ENCODE measurements at places on chromosomes 2 and 18.
A peak's percentile ranks its signal among the peaks of the same experiment; 100 is the strongest.

- H3K27me3 ChIP-seq: no peaks in the 10 kb centered on the region
- no peak for DNase-seq
- no peaks in the 10 kb centered on the region for H3K36me3 ChIP-seq
- peaks cover 17% of the 10 kb centered on the region for H3K4me1 ChIP-seq
- H3K27ac ChIP-seq: no peak overlapping the region
Observed at GRCh38 chr2:33144243-33144642, 197.5 kb downstream of the LTBP1 start.

DNA sequence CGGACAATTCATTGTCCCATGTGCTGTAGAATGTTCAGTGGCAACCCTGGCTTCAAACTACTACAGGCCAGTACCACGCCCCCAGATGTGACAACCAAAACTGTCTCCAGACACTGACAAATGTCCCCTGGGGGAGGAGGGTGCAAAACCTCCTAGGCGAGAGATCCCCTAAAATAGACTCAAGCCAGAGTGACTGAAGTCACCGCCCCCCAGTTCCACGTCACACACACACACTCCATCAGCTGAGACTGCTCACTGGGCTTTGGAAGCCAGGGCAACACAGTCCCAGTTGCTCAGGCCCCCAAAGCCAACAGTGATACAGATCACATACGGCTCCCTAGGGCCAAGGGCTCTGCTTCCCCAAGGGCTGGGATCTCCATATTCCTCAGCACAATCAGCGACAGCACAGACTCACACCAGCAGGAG lies 19.1 kb downstream of the HDAC4 start:
- no peaks in the 10 kb centered on the region for H3K36me3 ChIP-seq
- H3K27me3 ChIP-seq: no peaks in the 10 kb centered on the region
- H3K4me1 ChIP-seq: no peaks in the 10 kb centered on the region
- no peak overlapping the region for H3K27ac ChIP-seq
- H3K4me3 ChIP-seq: no peak overlapping the region

DNA sequence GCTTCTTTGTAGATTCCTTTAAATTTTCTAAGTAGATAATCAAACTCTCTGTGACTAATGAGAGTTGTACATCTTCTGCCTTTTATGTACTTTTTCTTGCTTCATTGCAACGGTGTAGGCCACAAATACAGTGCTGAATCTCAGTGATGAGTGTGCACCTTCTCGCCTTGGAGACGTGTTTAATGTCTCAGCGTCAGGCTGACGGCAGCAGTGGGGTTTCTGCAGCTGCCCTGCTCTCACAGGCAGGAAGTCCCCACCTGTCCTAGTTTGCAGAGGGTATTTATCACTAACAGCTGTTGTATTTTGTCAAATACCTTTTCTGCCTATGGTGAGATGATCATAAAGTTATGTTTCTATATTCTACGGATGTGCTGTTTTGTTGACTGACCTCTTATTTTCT lies 13.3 kb downstream of the AGXT start:
- no peak overlapping the region for H3K4me3 ChIP-seq
- H3K27ac ChIP-seq: no peak overlapping the region
- DNase-seq: no peak
- no peaks in the 10 kb centered on the region for H3K4me1 ChIP-seq
- peaks cover 2% of the 10 kb centered on the region for H3K27me3 ChIP-seq
- no peaks in the 10 kb centered on the region for H3K36me3 ChIP-seq

DNA sequence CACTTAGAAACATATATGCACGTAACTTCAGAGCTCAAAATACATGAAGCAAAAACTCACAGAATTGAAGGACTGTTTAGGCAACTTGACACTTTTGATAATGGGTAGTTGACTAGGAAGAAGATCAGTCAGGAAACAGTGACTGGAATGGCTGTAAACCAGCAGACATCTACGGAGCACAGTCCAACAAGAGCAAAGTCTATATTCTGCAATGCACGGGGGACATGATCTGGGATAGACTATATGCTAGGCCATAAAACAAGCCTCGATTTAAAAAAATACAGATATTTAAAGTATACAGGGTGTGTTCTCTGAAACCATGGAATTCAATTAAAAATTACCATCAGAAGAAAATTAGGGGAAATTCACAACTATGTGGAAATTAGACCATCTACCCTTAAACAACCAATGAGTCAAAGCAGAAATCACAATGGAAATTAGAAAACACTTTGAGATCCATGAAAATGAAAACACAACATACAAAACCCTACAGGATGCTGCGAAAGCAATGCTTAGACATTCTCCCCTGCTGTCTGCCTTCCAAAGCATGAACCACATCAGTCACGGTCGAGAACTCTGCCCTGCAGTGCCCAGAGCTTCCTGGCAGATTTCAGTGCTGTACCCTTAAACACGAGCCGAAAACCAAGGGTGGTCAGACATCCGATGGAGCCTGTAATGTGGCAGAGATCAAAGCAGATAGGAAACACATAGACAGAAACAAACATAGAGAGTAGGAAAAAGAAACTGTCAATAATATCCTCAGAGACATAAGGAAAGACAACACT lies 651.9 kb upstream of the HS6ST1 start:
- peaks cover 2% of the 10 kb centered on the region for H3K27me3 ChIP-seq
- no peaks in the 10 kb centered on the region for H3K4me1 ChIP-seq
- no peak for DNase-seq
- no peaks in the 10 kb centered on the region for H3K36me3 ChIP-seq
- H3K27ac ChIP-seq: no peak overlapping the region

- no peaks in the 10 kb centered on the region for H3K36me3 ChIP-seq
- H3K4me3 ChIP-seq: no peak overlapping the region
- DNase-seq: no peak
- no peak overlapping the region for H3K27ac ChIP-seq
- peaks cover 12% of the 10 kb centered on the region for H3K4me1 ChIP-seq
Observed at GRCh38 chr18:59512025-59512755, 153.1 kb upstream of the LMAN1 start.

DNA sequence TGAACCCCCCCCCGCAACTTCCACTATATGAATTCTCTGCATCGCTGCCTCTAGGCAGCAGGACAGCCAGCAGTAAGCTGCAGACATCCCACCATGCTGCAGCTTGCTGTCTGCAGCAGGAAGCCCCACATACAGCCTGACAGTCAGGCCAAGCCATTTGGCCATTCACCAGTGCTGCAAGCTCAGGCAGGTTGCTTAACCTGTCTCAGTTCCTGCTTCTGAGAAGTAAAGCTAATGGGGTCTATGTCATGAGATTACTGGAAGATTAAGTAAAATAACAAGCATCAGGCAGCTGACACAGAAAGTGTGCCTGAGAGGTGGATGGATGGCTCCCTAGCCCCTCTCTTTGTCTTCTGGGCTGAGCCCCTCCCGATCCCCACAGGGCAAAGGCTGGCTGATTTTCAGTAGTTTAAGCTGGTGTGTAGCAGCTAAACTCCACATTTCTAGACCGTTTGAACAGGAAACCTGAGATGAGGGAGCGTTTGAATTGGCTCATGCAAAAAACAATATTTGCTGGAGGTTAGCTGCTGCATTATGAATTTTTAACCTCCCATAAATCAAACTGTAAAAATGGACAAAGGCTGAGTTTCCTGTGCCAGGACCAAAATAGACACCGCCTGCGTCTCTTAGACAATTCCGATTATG lies 193.8 kb upstream of the ARL4C start:
- H3K27ac ChIP-seq: no peak overlapping the region
- peaks cover 19% of the 10 kb centered on the region for H3K4me1 ChIP-seq
- H3K36me3 ChIP-seq: no peaks in the 10 kb centered on the region

GRCh38 chr2:35822716-35823115 lies 532.9 kb upstream of the CRIM1 start:
- DNase-seq: no peak
- no peak overlapping the region for H3K27ac ChIP-seq
- no peaks in the 10 kb centered on the region for H3K4me1 ChIP-seq
- no peak overlapping the region for H3K4me3 ChIP-seq
- H3K27me3 ChIP-seq: no peaks in the 10 kb centered on the region
- H3K36me3 ChIP-seq: no peaks in the 10 kb centered on the region

GRCh38 chr2:232340171-232340935 lies 38.2 kb upstream of the ALPP start:
- DNase-seq: no peak
- no peak overlapping the region for H3K27ac ChIP-seq
- no peak overlapping the region for H3K4me3 ChIP-seq
- H3K36me3 ChIP-seq: no peaks in the 10 kb centered on the region

DNA sequence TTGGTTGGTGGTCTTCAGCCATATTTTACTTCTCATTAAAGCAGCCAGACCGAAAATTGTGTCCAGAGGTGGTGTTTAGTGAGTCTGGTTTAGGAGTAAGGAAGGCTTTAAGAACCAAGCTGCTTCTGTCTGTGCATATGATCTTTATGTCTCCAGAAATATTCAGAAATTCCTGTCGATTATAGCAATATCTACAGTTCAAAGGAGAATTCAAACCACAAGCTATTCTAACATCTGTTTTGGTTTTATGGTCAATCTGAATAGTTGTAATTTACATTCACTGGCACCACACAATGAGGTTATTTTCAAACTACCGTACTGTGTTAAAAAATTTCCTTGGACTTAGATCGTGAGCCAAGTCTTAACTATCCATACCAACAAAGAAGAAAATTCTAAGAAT lies 11.3 kb downstream of the UPP2 start:
- no peak for DNase-seq
- no peak overlapping the region for H3K27ac ChIP-seq
- no peaks in the 10 kb centered on the region for H3K27me3 ChIP-seq
- H3K4me3 ChIP-seq: no peak overlapping the region
- H3K36me3 ChIP-seq: no peaks in the 10 kb centered on the region
- H3K4me1 ChIP-seq: peaks cover 2% of the 10 kb centered on the region

- H3K4me1 ChIP-seq: no peaks in the 10 kb centered on the region
- H3K27me3 ChIP-seq: no peaks in the 10 kb centered on the region
- no peak for DNase-seq
- H3K27ac ChIP-seq: no peak overlapping the region
Observed at GRCh38 chr2:214019229-214019972, 391.5 kb upstream of the VWC2L start.

DNA sequence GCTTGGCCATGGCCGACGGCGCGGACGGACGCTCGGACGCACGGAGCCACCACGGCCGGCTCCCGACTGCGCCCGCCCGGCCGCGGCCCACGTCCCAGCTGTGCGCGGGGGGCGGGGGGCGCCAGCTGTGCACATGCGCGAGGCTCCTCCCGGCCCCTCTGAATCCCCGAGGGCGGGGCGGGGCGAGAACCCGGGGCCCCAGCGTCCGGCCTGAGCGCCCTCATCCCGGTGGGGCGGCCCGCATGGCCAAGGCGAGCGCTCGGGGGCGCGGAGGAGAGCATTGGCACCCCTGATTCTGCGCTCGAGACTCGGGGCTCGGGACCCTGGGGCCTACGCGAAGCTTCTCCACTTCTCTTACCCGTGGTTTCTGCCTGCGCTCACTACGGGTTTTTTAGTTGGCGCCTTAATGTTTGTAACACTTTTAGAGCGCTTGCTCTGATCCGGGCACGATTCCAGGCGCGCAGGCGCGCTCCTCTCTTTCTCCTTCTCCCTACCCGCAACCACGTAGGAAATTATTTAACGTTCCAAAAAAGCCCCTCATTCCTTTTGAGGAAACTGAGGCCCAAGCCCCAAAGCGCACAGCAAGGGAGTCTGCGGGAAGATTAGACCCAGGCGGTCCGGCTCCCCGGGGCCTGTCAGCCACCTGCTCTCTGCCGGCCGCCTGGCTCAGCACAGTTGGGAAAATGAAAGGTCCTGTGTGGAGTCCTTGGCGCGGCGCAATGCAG lies at the start of gene PXDN:
TSS of gene PXDN (minus strand) at position 70 of the 725 bp plus-strand sequence. CDS start at position 10, 60 bp downstream.
- H3K4me3 ChIP-seq: peak within 1 kb of the TSS; percentile 70
- H3K4me1 ChIP-seq: peaks cover 37% of the 10 kb centered on the region
- peak within 1 kb of the TSS; percentile 81 for H3K27ac ChIP-seq
- no peaks in the 10 kb centered on the region for H3K36me3 ChIP-seq
- peak; percentile 86 for DNase-seq
- peaks cover 4% of the 10 kb centered on the region for H3K27me3 ChIP-seq

DNA sequence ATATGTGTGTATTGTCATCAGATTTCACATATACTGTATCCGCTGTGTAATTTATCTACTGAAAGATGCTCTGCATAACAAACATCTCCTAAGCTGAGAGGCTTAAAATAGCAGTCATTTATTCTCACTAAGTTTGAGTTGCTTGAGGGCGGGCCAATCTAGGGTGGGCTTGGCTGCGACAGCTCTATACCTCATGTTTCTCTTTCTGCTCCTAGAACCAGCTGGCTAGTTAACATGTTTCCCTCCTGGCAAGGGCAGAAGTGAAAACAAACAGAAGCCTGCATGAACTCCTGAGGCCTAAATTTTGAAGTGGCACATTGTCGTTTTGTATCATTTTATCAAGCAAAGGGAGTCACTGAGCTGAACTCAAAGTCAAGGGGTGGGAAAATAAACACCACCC lies 585.0 kb upstream of the VRK2 start:
- H3K4me3 ChIP-seq: no peak overlapping the region
- no peak overlapping the region for H3K27ac ChIP-seq
- no peaks in the 10 kb centered on the region for H3K27me3 ChIP-seq
- H3K4me1 ChIP-seq: no peaks in the 10 kb centered on the region
- H3K36me3 ChIP-seq: no peaks in the 10 kb centered on the region

DNA sequence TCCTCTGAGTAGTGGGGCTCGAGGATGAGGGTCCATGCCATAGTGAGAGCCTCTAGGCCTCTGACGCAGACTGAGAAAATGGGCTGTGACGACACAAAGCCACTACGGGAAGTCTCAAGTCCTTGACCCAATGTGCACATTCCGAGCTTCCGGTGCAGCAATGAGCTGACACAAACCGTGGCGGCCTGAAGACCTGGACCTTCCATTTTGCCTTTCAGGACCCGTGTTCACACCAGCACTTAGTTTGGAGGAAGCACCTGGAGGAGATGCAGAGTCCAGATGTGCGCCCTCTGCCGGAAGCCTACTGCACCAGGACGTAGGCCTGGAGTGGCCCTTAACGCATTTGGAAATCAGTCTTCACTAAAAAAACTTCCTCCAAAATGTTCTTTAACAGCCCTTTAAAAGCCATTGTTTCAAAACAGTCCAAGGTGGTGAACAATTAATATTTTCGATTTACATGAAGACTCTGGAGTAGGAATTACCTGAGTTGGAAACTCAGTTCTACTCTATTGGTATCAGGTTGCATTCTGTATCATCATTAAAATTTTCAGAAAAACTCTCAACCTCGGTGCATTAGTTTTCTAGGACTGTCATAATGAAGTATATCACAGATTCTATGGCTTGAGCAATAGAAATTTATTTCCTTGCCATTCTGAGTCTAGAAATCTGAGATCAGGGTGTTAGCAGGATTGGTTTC lies 33.9 kb downstream of the BMP10 start:
- peak; percentile 68 for DNase-seq
- H3K4me3 ChIP-seq: no peak overlapping the region
- H3K4me1 ChIP-seq: no peaks in the 10 kb centered on the region
- no peaks in the 10 kb centered on the region for H3K36me3 ChIP-seq
- peak overlapping the region; percentile 48 for H3K27ac ChIP-seq

GRCh38 chr2:236370847-236371409 lies 106.7 kb upstream of the ASB18 start:
- no peak for DNase-seq
- H3K4me1 ChIP-seq: peaks cover 2% of the 10 kb centered on the region
- H3K4me3 ChIP-seq: no peak overlapping the region
- H3K36me3 ChIP-seq: no peaks in the 10 kb centered on the region
- H3K27ac ChIP-seq: no peak overlapping the region

GRCh38 chr2:236579048-236579745 lies 9.6 kb downstream of the ACKR3 start:
- DNase-seq: no peak
- no peak overlapping the region for H3K27ac ChIP-seq
- no peaks in the 10 kb centered on the region for H3K4me1 ChIP-seq
- H3K36me3 ChIP-seq: peaks cover 4% of the 10 kb centered on the region
- H3K4me3 ChIP-seq: no peak overlapping the region
